ENCODE measurements at places on chromosomes 12 and 14.

GRCh38 chr14:55976655-55977054 lies 141.6 kb upstream of the PELI2 start:
- DNase-seq, result no peak

DNA sequence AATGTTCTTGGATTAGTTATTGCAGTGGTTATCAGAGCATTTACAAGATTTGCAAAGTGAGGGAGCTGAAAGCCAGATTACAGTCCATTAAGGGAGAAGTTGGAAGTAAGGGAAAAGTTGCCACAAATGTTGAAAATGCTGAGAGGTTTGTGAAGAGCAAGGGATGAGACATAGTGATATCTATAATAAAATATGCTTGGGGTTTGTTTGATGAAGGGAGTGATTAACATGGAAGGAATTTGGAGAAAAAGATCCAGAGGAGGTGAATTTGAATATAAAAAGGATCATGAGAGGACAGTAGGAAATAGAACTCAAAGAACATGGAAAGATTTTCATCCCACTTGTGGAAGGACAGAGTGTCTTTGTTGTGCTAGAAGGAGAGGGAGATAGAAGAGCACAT lies 19.3 kb upstream of the CCER1 start:
- no peak for DNase-seq

DNA sequence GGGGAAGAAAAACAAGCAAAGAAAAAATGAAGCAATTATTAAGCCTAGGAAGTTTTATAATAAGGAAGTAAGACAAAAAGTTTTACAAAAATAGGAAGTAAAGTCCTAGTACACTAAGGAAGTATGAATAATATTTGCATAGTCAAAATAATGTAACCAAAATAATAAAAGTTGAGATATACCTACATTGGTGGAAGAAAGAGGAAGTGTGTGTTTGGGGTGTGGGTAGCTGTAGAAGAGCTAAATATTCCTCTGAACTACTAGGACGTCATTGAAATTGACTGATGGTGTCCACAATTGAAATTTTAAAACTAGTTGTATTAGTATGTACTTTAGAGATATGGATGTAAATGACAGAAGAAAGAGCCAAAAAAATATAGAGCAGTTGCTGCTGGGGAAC lies 228.4 kb upstream of the OTX2 start:
- no peak for DNase-seq

DNA sequence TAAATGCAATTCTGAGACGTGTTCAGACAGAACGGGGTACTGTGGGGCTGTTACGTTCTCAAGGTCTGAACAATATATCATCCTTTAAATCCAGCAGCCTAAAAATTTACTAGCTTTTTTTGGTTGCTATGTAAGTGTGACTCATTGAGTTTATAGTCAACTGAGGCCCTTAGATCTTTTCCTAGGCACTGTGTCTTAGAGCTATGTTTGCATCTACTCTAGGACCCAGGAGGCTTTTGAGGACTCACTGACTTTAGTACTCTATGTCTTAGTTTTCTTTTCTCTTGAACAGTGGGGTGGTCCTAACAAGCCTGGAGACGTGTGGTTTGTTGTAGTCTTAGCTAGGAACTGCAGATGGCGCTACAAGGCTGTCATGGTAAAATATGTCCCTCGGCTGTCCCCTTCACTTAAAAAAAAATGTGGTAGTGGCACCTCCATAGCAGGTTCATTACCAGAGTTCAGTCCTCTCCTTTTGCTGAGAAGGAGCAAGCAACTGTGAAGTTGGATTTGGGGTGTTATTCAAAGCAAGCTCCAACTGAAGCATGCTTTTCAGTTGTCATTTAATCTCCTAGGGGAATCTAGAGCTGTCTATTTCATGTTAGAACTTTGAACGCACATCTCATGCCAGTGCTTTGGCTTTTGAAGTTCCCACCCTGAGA lies 8.7 kb upstream of the SPATS2 start:
- DNase-seq, result no peak

- no peak for DNase-seq
These were observed 101.8 kb upstream of the NAP1L1 start for GRCh38 chr12:76186131-76186906.

GRCh38 chr12:87849074-87849473 lies 180.1 kb downstream of the C12orf50 start:
- DNase-seq, result no peak

DNA sequence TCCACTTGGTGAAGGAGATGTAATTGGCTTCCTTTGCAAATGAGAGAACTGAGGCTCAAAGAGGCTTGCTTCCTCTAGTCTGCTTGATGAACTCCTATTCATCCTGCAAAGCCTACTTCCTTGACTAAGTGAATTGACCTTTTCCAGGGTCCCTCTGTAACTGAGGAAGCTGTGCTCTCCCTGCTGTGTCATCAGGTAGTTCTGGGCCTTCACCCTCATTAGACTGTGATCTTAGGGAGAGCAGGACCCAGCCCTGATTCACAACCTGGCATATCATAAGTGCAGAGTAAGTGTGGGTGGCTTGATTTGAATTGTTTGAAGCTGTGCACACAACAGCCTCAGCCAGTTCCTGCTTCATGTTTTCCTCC lies 16.3 kb downstream of the ASB2 start:
- DNase-seq, result no peak

DNA sequence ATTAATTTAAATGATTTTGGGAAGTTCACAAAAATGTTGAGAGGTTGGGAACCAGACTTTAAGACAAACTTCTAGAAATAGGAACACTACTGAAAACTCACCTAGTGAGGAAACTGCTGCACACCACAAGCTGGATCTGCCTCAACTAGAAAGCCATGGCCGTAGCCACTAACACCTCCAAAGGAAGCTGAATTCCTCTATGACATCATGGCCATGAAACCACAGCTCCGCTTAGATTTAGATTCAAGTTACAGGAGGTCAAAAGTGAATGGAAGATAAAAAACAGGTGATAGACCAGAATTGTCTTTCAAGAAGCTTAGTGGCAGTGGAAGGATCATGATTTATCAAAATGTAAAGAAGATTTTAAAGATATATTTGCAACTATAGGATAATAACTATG lies 208.8 kb upstream of the ALG10 start:
- no peak for DNase-seq

- no peak for DNase-seq
These were observed 403.3 kb upstream of the PRICKLE1 start for GRCh38 chr12:42992826-42993225.

DNA sequence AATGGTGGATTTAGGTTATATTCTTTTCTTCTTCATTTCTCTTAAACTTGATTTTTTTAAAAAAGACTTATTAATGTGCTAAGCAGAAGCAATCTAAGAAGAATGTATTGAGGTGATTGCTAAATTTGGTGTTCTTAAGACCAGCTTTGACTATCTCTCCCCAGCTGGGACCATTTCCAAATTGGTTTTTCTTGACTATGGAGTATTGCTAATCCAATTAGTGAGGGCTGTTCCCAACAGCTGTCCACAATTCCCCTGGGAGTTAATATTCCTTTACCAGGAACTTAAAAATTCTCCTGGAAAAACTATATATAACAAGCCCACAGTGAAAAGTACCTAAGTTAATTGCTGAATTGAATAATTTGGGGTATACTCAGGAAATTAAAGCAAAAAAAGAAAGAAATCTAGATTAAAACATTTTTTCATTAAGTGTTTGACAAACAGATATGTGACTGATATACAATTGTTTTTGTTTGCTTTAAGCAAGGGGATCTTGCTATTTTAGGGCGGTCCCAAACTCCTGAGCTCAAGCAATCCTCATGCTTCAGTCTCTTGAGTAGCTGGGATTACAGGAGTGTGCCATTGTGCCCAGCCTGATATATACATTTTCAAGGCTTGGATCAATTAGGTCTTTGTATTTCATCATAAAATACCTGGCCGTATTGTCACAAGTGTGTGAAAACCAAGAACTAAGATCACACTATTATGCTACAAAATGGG lies 105.0 kb downstream of the FAR2 start:
- DNase-seq, result no peak
